ENCODE measurements at places on chromosomes 2 and 18.

GRCh38 chr2:181924336-181924735 is 32.8 kb downstream of the ITPRID2 start:
- DNase-seq = no peak

DNA sequence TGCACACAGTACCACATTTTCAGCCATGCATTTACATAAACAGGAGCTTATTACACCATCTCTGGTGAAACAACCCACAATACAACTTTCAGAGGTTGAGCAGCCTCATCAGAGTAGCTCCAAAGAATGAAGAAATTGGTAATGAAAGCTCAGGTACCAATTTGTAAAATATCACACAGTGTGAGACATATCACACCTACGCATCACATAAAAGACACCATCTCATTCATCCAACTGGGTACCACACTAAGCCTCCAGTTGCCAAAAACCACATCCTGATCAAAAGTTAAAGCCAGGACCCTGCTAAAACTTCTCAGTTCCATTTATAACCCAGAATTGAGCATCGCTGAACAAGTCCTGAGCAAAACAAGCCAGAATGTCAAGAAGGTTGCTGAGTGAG is 4.6 kb downstream of the TMEM163 start:
- DNase-seq = no peak

GRCh38 chr2:78486565-78486964 is 538.9 kb upstream of the REG3G start:
- DNase-seq = no peak

GRCh38 chr18:58866066-58866772 is 1.5 kb downstream of the ZNF532 start:
- no peak for DNase-seq

- no peak for DNase-seq
Observed at GRCh38 chr18:79413901-79414300, 18.2 kb downstream of the NFATC1 start.

- DNase-seq = no peak
Observed at GRCh38 chr18:26649193-26649543, 100.8 kb upstream of the KCTD1 start.

DNA sequence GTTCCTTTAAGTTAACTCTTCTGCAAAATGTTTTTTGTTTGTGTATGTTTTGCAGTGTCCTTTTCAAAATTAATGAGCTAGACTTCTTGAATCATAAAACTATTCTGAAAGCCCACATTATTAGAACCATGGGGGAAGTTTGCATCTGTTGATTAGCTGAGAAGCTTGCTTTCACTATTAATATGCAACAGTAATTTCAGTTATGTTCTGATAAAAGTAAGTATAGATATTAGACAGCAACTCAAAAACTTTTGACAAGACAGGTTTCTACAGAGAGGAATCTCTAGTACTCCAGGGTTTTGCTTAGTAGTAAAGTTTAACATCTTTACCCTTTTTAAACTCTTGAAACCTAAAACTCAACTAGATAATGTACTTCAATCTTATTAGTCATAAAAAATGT is 147.8 kb downstream of the UBE2E3 start:
- DNase-seq = peak; percentile 21

Measured in GM13977 (cell line).